RCC 7860 (cell line): ENCODE measurements at places on chromosomes 13 and 19.
A peak's percentile ranks its signal among the peaks of the same experiment; 100 is the strongest.

GRCh38 chr19:56966225-56966696 lies 125.7 kb upstream of the PEG3 start:
- DNase-seq = no peak

- DNase-seq = no peak
Observed at GRCh38 chr19:12996406-12997094, 1.3 kb downstream of the NFIX start.

DNA sequence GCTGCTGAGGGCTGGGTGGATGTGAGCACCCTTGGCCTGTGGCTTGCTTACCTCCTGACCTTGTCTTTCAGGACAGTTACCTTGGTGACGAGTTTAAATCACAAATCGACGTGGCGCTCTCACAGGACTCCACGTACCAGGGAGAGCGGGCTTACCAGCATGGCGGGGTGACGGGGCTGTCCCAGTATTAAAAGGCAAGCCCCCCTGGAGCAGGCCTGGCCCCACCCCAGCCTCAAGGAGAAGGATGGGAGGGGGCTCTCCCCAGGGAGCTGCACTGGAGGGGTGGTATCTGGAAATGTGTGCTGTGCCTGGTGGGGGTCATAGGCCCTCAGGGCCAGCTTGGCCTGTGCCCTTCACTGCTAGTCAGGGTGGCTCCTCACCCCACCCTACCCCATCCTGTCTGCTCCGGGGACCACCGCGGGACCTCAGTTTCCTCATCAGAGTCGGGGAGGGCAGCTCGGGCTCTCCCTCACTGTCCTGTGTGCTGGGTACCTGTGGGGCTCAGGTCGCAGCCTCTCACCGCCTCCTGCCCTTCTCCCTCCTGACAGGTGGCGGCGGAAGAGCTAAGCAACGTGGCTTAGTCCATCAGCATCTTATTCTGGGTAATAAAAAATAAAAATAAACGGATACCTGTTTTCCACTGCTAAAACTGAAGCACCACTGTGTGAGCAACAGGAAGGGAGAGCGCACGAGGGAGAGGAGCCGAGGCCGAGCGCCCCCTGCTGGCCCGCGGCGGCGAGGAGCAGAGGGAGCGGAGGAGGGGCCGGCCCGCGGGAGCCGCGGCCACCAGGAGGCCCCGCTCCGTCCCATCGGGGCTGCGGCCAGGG lies 29.8 kb downstream of the CERS1 start:
- DNase-seq = peak; percentile 25

DNA sequence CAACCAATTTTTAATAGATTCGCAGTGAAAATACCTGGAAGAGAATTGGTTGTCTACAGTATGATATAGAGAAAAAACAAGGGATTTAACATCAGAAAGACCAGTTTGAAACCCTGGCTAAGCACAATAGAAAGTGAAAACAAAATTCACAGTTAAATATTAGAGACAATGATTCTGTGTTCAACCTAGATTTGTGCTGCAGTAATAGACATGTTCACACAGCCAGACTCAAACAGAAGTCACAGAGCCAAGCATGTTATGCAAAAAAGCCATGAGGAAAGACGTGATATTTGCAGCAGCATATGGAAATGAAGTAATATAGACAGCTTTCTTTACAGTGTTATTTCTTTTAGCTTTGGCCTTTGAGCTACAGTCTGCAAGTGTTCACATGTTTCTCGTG lies 48.1 kb downstream of the SCEL start:
- DNase-seq = no peak

DNA sequence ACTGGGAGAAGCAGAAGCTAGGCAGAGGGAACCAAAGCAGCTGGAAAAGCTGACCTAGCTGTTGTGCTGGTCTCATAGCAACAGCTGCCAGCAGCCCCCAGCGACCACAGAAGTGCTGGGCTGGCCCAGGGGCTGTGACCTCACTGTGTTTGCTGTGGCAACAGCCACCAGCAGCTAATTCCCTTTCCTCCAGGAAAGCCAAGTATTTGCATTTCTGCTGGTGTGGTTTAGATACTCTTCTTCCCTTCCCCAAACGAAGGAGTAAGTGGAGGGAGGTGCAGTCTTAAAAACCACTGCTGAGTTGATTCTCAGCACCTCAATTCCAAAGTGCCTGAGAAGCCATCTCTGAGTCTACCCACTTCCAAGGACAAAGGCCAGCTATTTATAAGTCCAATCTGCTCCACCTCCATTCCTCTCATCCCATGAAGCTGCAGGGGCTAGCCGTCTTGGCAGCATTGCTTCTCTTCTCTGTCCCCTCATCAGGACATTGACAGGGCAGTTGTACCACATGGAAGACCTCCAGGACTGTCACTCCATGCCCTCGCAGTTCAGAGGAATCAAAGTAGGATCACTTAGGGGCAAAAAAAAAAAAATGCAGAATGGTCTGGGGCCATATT lies 11.5 kb upstream of the CCDC97 start:
- DNase-seq = peak; percentile 28

- DNase-seq = no peak
Observed at GRCh38 chr19:19775891-19776205, 42.9 kb upstream of the ZNF14 start.

- no peak for DNase-seq
Observed at GRCh38 chr19:46381346-46381745, 32.0 kb downstream of the CCDC8 start.

DNA sequence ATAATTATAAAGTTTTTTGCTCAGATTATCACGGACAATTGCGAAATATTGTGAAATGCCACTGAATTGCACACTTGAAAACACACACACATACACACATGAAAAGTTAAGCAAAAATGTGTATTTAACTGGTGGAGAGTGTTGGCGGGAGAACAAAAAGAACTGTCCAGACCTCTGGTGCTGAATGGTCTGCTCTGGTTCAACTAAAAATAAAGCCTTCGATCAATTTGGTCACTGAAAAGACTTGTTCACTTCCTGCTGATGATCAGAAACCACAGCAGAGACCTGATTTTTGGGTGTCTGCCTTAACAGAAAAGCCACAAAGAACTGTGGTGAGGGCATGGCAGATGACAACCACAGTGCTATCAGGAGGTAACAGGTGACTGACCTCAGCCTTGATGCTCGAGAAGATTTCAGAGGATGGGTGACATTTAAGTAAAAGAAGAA lies 4.0 kb upstream of the IGFL1 start:
- no peak for DNase-seq

DNA sequence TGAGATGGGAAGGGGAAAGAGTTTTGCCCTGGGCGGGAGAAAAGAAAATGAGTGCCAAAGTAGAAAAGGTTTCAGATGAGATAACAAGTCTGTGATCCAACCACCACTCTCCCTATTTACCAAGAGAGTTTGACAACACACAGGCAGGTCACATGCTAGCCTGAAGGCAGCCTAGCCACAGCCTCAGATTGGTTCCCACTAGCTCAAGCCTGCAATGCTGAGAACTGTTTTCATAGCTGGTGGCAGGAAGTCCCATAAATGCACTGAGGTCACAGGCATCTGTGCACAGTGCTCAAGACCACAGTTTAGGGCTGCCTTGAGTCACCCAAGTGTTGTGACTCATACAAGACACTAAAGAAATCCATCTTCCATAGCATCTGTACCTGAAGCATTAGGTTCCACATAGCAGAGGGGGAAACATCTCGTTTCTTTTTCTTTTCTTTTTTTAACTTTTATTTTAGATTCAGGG lies 18.5 kb upstream of the POP4 start:
- DNase-seq = peak; percentile 51

GRCh38 chr13:31320946-31321345 lies 121.2 kb downstream of the B3GLCT start:
- no peak for DNase-seq

DNA sequence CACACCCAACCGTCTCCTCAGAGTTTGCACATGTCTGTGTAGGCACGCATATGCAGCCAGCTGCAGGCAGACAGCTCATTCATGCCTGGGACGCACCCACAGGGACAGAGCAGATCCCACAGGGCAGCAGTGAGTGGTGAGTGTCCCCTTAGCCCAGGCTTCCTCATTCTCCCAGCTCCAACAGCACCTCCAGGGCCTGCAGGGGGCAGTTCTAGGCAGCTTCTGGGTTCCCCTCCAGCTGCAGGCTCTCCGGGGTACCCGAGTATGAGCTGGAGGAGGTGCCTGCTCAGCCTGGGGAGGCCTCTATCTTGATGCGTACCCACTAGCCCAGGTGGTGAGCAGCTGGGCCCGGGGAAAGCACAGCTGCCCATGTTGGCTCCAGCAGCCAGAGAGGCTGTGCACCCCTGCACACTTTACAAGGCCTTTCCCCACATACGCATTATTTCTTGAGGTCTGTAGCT lies 1.3 kb upstream of the SHANK1 start:
- DNase-seq = no peak

DNA sequence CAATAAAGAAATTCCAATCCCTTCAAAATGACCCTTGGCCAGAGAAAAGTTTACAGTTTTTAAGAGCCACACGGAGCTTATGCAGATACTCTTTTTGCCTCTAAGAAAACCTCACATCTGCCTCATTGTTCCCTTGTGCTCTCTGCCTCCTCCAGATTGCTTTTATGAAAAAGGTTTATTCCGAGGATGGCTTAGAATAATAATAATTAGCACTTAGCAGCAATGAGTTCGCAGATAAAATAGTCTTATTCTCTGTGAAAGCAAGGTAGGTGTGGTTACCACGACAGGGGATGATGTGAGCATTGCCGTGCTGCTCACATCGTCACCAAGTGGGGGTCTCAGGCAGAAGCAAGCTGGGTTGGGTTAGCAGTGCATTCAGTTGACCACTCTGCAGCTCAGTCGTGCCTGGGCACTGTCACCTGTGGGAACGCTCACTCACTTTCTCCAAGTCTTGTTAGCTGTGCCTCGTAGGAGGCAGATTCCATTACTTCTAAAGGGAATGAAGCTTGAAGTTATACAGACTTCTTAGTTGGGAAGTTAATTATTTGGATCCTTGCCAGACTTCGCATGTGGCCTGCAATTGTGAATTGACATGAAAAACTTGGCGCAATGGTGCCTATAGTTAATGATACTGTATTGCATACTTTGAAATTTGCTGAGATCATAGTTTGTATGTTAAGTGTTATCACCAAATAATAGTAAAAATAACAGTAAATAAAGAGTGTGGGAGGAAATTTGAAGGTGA lies 157.2 kb downstream of the MYO16 start:
- DNase-seq = no peak
